ENCODE measurements at places on chromosomes 1 and 21. TPM values are rescaled to one million over a fixed set of nuclear protein-coding genes. Genes with fewer than 3 reads are reported as not detected.

Gene NVL
- 38.3 TPM for polyA plus RNA-seq

Gene TMEM200B
- polyA plus RNA-seq: 16.0 TPM

Gene XCL2
- polyA plus RNA-seq: not detected

Gene SELE
- polyA plus RNA-seq: 0.82 TPM

Gene PLD5
- 1.4 TPM for polyA plus RNA-seq

Gene NECTIN4
- polyA plus RNA-seq: 4.8 TPM

Gene COL8A2
- 1.6 TPM for polyA plus RNA-seq

Gene ISG15
- polyA plus RNA-seq: 19.2 TPM

Gene FAM43B
- 1.2 TPM for polyA plus RNA-seq

Gene KTI12
- polyA plus RNA-seq: 6.7 TPM

Gene RGS13
- polyA plus RNA-seq: not detected

DNA sequence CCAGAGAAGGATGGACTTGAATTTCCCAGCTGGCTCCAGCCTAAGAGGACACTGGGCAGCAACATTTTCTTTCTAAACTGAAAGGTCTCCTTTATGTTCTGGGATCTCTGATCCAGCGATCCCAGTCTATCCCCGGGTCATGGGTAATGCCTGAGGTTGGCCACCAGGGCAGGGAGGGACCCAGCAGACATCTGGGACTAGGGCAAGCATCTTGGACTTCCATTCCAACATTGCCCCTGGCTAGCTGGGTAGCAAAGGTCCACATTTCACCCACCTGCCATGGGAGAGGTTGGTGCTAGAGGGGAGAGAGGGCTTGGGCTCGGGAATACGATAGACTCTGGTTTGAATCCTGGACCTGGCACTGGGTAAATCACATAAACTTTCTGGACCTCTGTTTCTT is 84.6 kb downstream of the LRRN2 start:
- no peak for DNase-seq

DNA sequence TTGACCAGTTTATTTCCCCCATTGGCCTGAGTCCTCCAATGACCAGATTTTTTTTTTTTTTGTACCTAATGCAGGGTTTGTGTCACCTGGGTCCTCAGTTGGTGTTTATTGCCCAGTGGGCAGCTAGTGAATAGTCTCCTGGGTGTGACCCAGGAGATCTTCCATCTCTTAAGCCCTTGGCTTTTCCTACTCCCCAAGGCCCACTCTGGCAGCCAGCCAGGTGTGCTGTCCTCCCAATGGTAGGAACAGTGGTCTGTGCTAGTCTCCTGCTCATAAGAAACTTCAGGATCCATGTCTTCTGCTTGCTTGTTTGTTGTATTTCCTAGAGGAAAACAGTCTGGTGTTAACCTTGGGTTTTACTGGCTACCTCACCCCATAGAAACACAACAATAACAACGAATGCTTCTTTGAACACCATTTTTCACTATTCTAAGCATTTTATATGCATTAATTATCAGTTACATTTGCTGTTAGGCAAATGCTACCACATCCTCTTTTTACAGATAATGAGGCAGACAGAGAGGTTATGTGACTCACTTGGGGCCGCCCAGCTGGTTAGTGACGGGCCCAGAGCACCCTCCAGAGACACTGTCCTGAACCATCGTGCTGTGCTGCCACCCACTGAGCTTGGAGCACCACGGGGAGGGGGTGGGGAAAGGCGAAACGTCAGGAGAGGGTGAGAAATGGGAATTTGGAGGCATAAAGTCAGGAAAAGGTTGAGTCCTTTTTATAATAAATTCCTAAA is 107.5 kb downstream of the HIVEP3 start:
- no peak for DNase-seq

GRCh38 chr1:153212201-153212600 is 5.2 kb upstream of the PRR9 start:
- DNase-seq: no peak

DNA sequence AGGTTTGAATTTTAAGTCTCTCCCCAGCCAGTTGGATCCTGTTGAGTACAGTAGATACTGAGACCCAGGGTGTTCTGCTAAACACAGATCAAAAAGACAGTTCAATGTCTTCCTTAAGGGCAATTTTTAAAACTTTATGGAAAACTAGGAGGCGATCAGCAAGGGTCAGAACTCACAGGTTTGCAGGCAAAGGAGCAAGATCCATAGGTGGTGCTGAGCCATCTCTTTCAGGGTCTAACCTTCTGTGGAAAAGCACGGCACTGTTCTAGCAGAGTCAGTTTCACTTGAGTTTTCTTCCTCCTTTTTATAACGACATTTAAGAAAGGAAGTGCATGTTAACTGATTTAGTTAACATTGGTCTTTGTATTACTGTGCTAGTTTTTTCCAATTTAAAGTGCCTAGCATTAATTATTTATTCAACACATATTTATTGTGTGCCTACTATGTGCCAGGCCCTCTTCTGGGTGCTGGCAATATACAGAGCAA is at the start of gene CD84:
TSS of gene CD84 (minus strand) at position 281 of the 486 bp plus-strand sequence. CDS start at position 222, 59 bp downstream.
- DNase-seq: no peak

DNA sequence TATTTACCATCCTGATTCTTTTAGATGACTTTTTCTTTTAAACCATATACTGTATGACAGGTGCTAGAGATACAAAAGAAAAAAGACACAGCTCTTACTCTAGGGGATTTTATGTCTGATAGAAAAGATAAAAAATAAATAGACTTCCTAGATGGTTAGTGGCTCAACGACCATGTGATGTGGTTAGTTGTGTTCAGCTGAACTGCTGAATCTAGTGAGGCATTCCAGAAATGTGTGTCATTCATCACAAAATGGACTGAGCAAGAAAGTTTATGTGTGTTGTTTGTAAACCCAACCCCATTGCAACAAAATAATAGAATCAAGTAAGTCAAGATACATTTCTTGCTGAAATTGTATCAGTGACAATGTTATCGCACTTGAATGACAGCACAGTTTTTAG is 205.8 kb upstream of the LYPLAL1 start:
- no peak for DNase-seq

DNA sequence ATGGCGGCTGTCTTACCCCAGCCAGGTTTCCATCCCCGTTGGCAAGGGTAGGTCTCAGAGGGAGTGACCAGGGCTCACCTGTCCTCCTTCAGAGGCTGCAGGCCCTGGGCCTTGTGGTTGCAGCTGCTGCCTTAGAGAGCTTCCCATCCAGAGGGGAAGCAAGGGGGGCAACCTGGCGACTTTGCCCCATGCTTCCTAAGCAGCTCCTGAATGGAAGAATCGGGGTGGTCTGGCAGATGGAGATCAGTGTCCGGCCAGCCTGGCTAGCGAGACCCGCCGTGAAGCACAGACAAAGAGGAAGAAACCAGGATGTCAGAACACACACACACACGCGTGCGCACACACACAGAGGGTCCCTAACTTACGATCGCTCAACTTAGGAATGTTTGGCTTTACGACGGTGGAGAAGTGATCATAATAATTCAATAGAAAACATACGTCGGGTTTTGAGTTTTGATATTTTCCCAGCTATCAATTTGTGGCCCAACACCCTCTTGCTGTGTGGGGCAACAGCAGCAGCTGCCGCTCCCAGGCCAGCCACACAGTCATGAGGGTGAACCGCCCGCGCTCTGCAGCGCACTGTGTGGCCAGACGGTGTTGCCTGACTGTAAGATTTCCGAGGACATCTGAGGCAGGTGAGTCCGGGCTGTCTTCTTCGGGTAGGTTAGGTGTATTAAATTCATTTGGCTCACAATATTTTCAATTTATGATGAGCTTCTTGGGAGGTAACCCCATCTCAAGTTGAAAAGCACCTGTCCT is 113.0 kb upstream of the ARHGEF16 start:
- no peak for DNase-seq

GRCh38 chr1:187469836-187470235 is 641.1 kb downstream of the PLA2G4A start:
- no peak for DNase-seq

DNA sequence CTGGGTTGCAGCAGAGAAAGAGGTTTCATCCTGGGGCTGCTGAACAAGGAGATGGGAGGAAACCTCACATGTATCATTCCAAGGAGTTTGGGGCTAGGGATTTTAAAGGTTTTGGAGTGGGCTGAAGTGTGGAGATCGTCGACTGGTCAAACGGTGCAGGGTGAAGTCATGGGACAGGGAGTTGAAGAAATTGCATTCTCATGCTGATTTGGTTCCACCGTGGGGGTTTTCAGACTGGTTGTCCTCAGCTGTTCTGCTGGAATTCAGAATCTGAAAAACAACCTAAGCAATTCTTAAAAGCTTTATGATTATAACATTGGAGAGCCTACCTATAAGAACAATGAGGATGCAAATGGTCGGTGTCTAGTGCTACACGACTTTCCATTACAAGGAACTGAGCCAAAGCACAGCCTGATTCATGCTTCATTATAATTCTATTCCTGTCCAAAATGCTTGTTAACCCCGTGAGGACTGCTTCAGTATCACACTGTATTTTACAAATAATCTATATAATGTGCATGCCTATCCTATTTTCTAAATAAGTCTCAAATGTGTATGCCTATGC is 242.7 kb downstream of the TM2D1 start:
- DNase-seq: no peak

GRCh38 chr1:86489242-86489878 is 20.6 kb downstream of the CLCA1 start:
- DNase-seq: no peak

GRCh38 chr1:228090613-228091081 is 8.1 kb downstream of the ARF1 start:
- no peak for DNase-seq

DNA sequence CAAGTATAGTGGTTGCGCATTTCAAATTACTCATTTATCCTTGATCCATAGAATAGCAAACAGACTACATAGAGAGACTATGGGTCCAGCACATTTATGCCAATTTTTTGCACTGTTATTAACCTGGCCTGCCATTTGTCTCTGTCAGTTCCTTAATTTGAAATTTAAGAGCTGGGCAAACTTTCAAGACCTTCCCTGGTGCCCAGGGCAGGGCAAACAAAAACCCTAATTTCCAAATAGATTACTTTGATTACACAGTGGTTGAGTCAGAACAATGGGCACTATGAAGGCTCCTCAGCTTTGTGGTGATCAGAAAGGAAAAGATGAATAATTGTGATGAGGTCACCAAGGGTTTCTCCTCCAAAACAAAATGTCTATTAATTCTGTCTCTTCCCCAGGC is 80.6 kb downstream of the TNFSF18 start:
- DNase-seq: no peak

DNA sequence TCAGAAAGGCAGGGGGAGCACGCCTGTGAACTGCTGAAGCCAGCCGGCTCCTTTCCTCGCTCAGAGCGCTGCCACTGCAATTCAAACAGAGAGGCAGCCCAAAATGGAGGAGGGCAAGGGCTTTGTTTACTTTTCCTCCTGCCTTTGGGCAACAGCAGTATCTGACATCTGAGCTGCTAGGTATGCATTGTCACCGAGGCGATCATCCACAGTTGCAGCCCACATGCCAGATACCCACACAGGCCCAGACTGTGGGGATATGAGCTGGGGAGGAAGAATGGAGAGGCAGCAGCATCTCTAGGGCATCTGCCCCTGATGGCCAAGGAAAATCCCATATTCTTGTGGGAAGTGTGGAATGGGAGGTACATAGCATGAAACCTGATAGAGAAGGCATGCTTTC is 357.1 kb downstream of the BARHL2 start:
- DNase-seq: no peak

- DNase-seq: no peak
These were observed 188.5 kb downstream of the SLC45A1 start for GRCh38 chr1:8506456-8506855.

GRCh38 chr1:230728710-230729392 is 14.9 kb upstream of the AGT start:
- no peak for DNase-seq

DNA sequence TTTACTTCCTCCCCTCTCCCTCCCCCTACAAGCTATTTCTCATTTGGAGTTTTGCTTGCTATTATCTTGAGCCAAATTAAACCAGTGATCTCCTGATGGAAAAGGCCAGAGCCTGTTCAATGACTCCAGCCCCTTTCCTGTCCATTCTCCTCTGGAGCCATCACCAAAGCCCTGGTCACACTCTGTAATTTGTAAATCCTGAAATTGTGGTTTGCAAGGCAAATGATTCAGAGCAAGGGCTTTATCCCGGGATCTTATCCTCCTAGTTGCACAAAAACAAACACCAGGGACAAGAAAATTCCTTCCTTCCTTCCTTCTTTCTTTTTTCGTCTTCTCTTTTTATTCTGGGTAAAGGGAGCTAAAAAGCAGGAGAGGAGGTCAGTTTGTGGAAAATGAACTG is 366.1 kb upstream of the ST6GALNAC5 start:
- no peak for DNase-seq

DNA sequence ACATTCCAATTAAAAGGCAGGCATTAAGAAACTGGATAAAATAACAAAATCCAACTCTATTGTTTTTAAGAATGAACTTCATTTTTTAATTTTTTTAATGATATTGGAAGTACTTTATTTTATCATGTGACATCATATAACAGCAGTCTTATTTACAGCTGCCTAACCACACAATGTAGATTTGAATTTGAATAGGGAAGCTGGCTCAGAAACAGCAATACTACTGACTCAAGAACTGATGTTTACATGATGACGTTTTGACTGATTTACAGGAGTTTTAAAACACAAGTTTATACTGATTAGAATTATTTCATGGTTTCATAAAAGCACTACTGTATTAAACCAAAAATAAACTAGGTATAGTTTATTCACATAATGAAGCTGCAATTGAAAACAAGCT is 348.7 kb upstream of the NR5A2 start:
- no peak for DNase-seq

GRCh38 chr1:12085643-12086260 is 22.6 kb downstream of the TNFRSF8 start:
- no peak for DNase-seq

DNA sequence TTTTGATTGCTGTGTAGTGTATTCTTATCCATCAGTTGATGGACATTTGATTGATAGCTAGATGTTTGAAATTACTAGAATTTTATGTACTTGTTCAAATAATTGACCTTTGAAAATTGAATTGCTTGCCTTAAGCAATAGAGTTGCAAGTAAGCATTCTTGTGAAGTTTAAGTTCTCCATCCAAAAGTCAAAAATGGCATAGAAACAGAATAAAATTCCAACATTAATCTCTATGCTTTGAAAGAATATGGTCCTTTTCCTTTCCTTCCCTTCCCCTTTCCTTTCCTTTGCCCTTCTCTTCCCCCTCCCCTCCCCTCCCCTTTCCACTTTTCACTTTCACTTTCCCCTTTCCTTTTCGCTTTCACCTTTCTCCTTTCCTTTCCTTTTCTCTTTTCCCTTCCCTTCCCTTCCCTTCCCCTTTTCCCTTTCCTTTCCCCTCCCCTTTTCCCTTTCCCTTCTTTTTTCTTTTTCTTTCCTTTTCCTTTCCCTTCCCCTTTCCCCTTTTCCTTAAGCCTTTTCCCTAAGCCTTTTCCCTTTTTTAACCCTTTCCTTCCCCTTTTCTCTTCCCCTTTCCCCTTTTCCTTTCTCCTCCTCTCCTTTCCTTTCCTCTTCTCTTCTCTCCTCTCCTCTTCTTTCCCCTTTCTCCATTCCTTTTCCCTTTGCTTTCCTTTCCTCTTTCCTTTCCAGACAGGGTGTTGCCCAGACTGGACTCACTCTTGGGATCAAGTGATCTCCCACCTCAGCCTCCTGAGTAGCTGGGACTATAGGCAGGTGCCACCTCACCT is 67.4 kb downstream of the SASS6 start:
- no peak for DNase-seq

GRCh38 chr1:231040019-231040799 is at the start of gene FAM89A:
Gene FAM89A (minus strand): TSS chr1:231040254. CDS start chr1:231040211, 43 bp downstream.
- no peak for DNase-seq

All from left renal cortex interstitium (tissue), 4 donors.